Mesangial cell (primary cell): ENCODE measurements at places on chromosomes 3 and 15. TPM values are rescaled to one million over a fixed set of nuclear protein-coding genes. Genes with fewer than 3 reads are reported as not detected.

ILDR1 gene
- 1.0 TPM in 1 of 2 replicates, not detected in the other for total RNA-seq

MFAP1 gene
- 10.1 and 10.6 TPM in 2 replicates for total RNA-seq

SNTN gene
- total RNA-seq = not detected in 2 replicates

ATP8B4 gene
- not detected in 2 replicates for total RNA-seq

GRM2 gene
- 0.16 TPM in 1 of 2 replicates, not detected in the other for total RNA-seq

CFAP161 gene
- not detected in 2 replicates for total RNA-seq

B3GALNT1 gene
- 19.1 and 19.7 TPM in 2 replicates for total RNA-seq

DISP2 gene
- 0.33 and 0.38 TPM in 2 replicates for total RNA-seq

ONECUT1 gene
- 0.33 TPM in 1 of 2 replicates, not detected in the other for total RNA-seq

SHC4 gene
- 1.3 and 3.4 TPM in 2 replicates for total RNA-seq

CPLX3 gene
- not detected in 2 replicates for total RNA-seq

ACTRT3 gene
- total RNA-seq = 2.6 and 3.3 TPM in 2 replicates

RPS17 gene
- 1,888 and 2,022 TPM in 2 replicates for total RNA-seq

ZBTB47 gene
- 9.5 and 19.5 TPM in 2 replicates for total RNA-seq

NANOGP8 gene
- total RNA-seq = not detected in 2 replicates

STAC gene
- 11.7 and 31.0 TPM in 2 replicates for total RNA-seq

ERC2 gene
- 1.8 and 3.1 TPM in 2 replicates for total RNA-seq
